Hematopoietic multipotent progenitor cell treated with erythropoietin and hydrocortisone succinate and interleukin-3 and kit ligand, for 15 days (in vitro differentiated cells): ENCODE measurements at places on chromosomes 7 and 10.

GRCh38 chr7:84548366-84549365 is 354.1 kb upstream of the SEMA3A start:
- DNase-seq: no peak

DNA sequence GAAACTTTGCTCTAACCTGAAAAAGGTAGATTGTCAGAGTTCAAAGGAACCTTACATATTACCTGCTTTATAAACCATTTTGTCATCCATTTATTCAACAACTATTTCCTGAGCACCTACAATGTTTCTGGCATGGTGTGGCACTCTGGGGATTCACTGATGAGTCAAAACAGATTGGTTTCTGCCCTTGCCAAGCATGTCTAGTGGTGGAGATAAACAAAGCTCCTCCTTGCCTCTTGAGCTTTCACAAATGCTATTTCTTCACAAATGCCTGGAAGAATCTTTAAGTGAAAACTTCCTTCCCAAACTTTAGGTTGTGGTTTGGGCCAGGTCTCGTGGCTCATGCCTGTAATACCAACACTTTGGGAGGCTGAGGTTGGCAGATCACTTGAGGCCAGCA is 85.1 kb upstream of the RELN start:
- DNase-seq: no peak

- DNase-seq: no peak
Measured at GRCh38 chr7:101402081-101402779, 39.6 kb downstream of the COL26A1 start.

DNA sequence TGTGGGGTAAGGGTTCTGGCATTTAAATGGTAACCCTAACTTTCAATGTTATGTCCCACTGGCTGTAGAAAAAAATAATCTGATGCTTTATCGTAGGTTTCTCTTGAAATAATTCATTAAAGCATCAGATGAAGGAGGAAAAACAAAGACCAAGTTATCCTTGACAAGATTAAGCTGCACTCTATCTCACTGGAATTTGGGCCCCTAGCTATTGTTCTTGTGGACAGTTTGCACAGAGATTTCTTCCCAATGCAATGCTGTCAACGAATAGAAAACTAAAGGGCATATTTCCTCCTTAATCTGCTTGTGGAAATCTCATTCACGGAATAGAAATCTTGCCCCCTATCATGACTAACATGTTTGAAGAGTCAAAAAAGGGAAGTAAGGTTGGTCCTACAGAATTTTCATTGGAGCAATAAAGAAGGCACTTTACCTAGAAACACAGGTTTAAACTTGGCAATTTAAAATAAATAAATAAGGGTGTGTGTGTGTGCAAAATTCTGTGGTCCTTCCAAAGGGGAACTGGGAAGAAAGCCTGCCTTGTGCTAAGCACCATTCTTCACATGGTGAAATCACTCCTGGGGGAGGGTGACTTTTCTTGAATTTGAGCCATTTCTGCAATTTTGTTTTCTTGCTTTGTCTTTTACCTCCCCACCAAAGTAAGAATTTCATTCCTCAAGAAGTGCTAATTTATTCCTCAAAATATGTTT is 242.8 kb downstream of the GLI3 start:
- DNase-seq: no peak

GRCh38 chr10:126468876-126469643 is 80.8 kb upstream of the ADAM12 start:
- no peak for DNase-seq

GRCh38 chr10:114042895-114043531 is 653 bp upstream of the ADRB1 start:
- no peak for DNase-seq

- no peak for DNase-seq
Measured at GRCh38 chr7:3575753-3576531, 274.9 kb downstream of the SDK1 start.

GRCh38 chr7:8220376-8221100 is 41.4 kb downstream of the ICA1 start:
- DNase-seq: no peak

DNA sequence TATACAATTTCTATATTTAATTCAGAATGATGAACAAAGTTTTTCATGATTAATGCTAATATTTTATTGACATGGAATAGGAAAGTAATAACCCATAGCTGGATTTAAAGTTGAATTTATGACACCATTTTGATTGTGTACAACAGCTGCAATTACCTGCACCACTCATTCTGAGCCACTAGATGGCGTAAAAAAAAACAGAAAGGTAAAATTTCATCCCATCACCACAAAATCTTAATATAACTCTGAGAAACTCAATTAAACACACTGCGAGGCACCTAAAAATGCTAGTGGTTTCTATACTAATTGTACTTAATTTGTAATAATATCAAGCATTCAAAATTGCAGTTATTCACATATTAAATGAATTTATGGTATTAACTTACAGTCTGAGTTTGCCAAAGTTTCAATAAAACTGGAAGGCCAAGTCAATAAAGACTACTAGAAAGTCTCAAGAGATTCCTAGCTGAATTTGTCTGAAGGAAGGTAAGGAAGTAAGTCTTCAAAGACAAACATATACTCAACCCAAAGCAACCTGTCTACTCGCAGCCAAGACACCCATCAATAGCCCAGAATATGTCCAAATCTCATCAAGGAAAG is 182.5 kb downstream of the SKAP2 start:
- DNase-seq: peak; percentile 51

DNA sequence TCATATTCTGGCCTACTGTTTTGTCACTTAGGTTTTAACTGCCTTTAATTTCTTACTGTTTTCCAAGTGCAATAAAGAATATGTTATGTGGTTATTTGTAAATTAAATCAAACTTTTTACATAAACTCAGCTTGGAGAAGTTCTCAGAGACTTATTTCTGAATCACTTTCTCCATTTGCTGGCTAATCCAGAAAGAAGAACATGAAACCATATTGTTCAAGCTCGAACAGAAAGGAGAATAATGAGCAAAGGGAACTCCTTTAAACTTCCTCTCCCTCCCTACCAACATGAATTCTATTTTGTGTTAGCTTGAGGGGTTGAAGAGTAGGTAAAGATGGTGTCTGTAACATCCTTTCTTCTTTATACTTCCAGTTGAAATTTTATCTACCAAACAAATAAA is 52.3 kb downstream of the SHTN1 start:
- no peak for DNase-seq

- no peak for DNase-seq
Measured at GRCh38 chr7:94160719-94161435, 156.7 kb upstream of the BET1 start.

- DNase-seq: no peak
Measured at GRCh38 chr10:49025347-49025983, 85.8 kb upstream of the LRRC18 start.

DNA sequence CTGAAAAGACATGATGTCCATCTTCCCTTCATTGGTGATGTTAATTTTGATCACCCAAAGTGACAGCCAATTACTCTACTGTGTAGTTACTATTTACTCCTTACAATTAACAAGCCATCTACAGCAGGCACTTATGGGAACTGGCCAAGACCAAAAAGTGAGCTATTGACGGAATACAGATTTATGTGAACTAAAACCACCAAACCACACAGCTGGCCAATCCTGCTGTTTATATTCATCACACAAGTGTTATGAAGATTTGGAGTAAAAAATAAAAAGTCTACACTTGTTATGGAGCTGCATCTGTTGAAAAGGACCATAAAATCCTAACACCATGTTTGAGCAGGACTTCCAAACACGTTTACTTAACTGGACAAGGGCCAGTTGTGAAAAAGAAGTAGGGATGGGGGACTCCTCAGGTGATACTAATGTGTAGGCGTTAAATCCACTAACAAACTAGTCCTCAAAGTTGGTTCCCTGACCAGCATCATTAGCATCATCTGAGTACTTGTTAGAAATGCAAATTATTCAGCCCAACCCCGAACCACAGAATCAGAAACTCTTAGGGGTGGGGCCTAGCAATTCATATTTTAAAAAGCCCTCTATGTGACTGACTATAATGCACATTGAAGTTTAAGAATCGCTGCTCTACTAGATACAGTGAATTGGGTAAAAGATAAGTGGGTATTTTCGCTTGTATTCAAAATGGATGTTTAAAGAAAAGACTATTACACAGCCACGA is 11.6 kb downstream of the MCMBP start:
- DNase-seq: no peak

- no peak for DNase-seq
Measured at GRCh38 chr7:25600262-25600920, 372.1 kb upstream of the NPVF start.

DNA sequence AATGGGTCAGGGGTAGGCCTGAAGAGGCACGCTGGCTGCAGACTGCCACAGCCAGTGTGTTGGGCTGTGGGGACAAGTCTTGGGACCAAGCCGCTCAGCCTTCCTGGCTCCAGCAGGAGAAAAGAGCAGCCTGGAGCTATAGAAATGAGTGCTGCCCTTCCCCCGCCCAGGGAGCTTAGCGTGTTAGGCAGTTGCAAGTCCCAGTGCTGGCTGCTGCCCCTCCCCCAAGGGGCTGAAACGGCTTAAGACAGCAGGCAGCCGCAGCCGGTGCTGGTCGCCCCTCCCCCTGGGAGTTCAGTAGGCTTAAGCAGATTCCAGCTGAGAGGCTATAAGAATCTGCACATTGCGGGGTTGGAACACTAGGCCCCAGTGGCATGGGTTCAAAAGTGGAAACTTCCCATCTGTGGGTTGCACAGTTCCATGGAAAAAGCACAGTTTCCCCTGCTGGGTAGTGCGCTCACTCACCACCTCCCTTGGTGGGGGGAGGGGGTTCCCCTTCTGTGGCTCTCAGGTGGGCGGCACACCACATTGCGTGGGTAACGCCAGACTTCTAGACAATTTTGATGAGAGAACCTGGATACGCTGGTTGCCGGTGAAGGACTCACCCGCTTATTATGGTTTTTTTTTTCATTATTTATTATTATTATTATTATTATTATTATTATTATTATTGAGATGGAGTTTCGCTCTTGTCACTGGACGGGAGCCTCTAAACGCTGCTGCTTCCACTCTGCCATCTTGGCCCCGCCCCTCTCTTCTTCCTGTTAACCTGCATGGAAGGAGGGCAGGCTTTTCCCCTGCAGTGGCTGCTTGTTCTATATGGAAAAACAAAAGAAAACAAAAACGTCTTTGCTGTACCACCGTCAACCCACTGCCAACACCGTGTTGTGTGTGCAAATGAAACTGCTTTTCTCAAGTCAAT is 151.1 kb downstream of the CXCL12 start:
- no peak for DNase-seq

GRCh38 chr10:116763440-116763839 is 21.1 kb upstream of the HSPA12A start:
- DNase-seq: no peak

GRCh38 chr10:131205556-131205955 is 106.0 kb downstream of the TCERG1L start:
- DNase-seq: no peak

DNA sequence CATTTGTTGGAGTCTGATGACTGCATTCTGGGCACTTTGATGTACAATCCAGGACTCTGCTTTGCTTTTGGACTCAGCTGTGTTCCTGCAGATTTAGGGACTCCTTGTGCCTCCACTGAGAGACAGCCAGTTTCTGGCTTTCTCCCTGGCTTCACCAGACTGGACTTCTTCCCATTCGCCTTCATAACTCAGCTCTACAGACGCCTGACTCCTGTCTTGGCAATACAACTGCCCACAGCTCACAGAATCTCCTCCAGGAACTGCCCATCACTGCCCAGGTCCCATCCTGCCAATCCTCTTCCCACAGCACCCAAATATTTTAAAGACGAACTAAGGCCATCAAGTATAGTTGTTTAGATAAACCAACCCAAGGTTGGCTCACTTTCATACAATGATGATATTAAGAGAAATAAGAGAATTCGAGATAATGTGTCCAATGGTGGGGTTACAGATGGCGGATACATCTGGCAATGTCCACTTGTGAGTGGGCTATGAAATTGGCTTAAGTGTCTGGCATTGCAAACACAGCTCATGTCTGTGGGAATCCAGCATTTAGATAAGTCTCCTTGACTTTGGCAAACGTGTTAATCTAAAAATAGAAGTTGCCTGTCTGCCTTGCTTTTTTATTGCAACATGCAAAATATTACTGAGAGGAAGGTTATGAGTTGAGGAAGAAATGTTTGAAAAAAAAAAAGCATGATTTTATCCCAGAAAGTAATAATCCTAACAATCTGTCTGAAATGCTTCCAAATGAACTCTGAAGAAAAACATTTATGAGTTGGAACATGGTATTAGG is 95.1 kb downstream of the ITGA8 start:
- DNase-seq: no peak

DNA sequence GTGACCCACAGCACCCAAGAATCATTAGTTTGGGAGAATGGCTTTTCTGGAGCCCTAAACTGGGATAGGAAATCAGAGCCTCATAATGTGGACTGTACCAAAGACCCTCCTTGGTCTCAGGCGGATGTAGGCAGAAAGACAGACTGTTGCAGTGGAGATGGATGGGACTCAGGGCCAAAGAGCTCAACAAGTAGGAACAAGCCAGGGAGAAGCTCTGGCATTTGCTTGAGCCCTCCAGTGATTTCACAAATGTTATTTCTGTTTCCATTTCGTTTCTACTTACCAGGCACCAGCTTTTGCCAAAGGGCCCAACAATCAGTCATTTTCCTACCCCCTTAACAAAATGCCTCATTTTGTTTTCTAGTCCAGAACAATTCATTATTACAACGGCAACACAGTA is 762.7 kb downstream of the KCNMA1 start:
- no peak for DNase-seq

DNA sequence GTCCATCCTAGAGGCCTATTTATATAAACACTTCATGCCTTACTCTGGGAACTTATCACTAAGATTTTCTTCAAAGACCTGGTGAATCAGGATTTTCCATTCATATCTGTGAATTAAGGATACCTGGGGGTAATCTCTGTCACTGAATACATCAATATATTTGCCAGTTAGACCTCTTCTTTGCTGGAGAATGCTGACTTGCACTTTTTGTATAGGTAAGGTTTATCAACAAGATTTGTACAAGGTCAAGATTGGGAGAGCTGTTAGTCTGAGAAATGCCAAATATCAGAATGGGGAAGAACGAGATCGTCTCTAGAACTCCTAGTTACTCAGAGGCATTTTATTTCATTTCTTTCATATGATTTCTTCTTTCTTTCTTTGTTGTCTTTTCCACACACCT is 1060.0 kb downstream of the NRG3 start:
- no peak for DNase-seq

DNA sequence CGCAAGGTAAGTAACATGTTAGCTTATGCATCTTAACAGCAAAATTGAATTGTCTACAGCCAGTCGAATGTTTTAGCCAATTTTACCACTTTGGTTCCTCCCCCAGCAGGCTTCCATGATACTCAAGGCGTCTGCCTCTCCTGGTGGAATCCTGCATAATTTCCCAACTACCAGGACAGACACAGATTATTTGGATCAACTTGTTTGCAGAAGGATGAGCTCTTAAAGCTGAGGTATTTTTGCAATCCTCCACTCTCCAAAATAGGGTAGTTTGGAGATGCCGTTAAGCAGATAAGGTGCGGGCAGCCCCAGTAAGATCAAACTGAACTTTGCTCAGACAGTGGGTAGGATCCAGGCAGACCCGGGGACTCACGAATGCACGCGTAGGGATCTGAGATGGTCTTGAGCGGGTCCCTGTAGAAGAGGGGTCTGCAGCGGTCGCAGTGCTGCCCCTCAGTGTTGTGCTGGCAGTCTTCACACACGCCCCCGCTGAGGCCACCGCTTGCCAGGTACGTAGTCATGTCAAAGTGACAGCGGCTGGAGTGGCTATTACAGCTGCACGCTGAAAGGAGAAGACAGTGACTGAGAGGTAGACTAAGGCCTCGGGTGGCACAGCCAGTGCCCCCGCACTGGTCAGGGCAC is 27.4 kb downstream of the LAMB4 start:
- DNase-seq: no peak

- DNase-seq: no peak
Measured at GRCh38 chr10:127776816-127777215, 39.8 kb downstream of the FOXI2 start.
